ENCODE measurements at places on chromosomes 12 and 14.

- no peak for DNase-seq
Measured at GRCh38 chr14:49982501-49982951, 89.6 kb downstream of the ARF6 start.

- no peak for DNase-seq
Measured at GRCh38 chr12:122028165-122028904, 6.7 kb downstream of the BCL7A start.

DNA sequence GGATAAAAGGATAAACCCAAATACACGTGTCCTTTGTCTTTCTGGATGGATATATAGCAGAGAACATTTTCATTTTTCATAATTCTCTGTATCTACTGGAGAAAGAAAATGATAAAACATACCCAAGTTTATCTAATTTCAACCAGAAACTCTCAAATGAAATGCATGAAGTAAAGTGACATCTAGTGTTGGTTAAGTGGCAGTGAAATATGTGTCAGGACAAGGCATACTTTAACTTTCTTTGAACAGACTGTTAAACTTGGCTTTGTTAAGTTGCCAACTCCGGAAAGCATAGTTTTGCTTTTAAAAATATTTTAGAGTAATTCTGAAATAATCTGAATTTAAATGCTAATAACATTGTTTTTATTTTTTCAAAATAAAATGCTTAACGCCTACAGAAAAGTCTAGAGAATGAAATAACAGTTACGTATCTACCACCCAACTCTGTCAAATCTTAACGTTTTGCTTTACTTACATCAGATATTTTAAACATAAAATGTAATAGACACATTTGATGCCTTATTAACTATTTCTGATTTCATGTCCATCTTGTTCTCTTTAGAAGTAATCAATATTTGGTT is 25.2 kb upstream of the NTN4 start:
- no peak for DNase-seq

GRCh38 chr14:88095791-88096190 is 90.9 kb downstream of the GPR65 start:
- no peak for DNase-seq

DNA sequence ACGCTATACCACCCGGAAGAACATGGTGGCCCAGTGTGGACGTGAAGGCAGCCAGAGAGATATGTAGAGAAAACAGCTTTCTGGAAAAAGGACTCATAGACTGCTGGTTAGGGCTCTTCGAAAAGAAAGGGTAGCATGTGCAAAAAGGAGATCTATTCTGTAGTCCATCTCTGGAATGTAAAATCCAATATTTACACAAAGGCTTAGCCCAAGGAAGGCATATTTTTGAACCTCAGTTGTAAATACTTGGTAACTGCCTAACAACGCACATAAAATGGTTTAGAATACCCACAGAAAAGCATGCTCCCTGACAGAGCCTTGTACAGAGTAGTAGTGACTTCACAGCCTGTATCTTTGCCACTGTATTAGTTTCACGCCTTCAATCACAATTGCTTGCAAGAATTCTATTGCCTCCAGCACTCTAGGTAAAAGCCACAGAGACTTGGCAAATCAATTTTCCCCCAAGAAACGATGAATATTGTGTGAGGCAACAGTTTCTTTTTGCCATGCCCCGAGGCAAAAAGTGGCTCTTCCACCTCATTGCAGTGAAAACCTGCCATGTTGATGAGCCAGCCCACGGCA is 59.2 kb downstream of the TRIM9 start:
- no peak for DNase-seq

DNA sequence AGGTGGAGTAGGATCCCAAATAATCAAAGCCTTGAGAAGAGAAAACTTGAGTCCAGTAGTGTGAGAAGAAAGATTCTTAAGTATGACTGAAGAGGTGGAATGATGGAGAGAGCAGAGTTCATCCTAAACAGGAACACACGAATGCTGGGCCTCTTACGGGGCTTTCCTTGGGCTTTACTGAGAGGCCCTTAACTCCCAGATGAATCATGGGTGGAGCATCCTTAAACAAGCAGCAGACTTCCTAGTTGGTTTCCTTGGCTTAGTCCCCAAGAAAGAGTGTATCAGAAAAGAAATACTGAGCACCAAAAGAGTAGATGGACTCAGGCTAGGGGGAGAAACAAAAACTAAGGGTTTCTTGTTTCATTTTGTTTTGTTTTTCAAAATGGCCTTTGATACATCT is 132.5 kb downstream of the GPR135 start:
- no peak for DNase-seq

GRCh38 chr12:112199136-112199535 is 73.8 kb downstream of the TRAFD1 start:
- DNase-seq: no peak

DNA sequence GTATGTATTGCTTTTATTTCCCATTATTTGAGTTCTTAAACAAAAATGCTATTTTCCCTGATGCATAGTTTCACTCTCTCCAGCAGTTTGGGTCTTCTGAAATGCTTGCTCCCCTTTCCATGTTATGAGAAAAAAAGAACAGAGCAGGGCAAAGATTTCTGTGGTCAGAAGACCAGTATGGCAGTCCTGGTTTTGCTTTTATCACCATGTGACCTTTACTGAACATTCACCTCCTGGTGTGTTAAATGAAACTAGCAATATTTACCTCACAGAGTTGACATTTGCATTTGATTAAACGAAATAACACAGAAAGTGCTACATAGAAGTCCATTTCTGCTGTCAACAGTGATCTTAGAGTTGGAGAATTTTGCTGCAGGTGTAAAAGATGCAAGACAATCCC is 141.0 kb upstream of the G2E3 start:
- DNase-seq: no peak

- no peak for DNase-seq
Measured at GRCh38 chr14:71815110-71815509, 117.1 kb upstream of the RGS6 start.

GRCh38 chr14:90781876-90782275 is 34.4 kb downstream of the TTC7B start:
- DNase-seq: no peak

DNA sequence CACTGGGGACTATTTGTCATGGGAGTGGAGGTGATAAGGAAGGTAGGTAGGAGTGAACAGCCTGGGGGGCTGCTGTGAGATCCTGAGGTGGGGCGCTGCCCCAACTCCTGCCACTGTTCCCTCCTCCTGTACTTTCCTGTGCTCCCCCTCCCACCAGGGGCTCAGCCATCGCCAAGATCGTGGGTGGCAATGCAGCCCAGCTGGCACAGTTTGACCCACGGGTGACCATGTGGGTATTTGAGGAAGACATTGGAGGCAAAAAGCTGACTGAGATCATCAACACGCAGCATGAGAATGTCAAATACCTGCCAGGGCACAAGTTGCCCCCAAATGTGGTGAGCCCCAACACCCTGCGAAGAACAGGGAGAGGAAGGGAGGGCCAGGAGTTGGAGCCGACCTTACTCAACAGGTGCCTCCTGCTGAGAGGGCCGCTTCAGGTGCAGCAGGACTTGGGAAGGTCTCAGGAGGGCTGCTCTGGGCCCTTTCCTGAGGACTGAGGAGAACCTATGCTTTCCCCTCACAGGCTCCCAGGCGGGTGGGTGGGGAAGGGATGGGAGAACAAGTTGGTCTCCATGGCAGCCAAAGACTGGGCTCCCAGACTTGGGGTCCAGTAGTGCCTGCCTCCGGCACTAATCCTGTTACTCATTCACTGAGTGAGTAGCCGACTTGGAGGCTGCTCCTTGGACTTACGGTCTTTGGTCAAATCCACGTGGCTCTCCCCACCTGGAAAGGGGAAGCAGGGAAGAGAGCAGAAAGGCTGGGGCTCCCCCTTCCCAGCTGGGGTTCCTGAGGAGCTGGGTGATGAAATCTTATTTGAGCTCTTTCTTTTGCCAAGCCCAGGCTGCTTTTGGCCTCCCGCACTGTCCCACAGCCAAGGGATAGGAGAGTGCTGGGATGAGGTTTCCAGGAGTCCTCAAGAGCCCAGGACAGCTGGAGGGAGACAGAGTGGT is 884 bp downstream of the GPD1 start:
- DNase-seq: no peak

DNA sequence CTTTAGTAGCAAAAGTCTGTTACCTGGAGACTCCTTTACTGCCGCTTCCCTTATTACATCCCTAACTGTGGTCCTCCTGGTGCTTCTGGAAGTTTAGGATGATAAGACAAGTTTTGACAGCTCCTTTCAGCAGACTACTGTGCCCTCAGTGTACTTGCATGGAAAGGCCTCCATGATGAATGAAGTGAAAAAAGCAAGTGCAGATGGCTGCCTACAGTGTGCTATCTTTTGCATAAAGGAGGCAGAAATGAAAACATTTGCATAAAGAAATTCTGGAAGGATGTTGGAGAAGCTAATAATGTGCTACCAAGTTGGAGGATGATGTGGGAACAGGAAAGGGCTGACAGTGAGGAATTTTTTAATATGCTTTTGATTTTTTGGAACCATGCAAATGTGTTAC is 4.5 kb downstream of the TCTN2 start:
- no peak for DNase-seq

DNA sequence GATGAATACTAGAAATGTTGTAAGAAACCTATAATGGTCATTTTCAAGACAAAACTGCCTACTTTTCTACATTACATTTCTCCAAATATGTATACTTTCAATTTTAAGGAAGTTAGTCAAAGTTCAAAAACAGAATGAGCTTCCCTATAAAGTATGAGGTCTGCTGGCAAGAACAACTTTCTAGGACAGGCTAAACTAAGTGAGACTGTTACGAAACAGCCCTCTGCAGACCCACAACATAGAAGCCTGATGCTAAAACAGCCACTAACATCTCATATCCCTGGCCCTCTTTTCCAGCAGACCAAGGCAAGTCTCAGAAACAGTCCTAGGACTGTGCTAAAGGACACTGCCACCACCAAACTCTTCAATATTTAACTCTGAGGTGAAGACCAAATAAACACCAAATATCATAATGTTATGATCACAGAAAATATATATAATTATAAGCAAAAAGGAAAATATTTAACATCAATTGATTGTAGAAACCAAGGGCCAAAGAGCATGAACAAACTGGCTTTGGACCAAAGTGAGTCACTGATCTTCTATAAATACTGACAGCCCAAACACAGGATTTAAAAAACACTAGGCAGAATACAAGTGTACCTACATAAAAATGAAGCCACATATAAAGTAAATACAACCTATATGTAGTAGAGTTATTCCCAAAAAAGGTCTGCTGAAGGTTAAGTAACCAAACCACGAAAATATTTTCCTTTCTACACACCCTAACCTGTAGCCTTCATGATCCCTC is 27.7 kb downstream of the PPP4R3A start:
- no peak for DNase-seq

- peak; percentile 43 for DNase-seq
Measured at GRCh38 chr12:120668868-120669840, 17.8 kb upstream of the MLEC start.

- no peak for DNase-seq
Measured at GRCh38 chr14:36383767-36384431, 63.5 kb upstream of the MBIP start.

- DNase-seq: no peak
Measured at GRCh38 chr12:113512568-113512967, 40.9 kb upstream of the LHX5 start.

Measured in activated B cell treated with CpG ODN at 0.5 μM for 24 hours (primary cell).